ENCODE measurements at places on chromosomes 5 and 9.

DNA sequence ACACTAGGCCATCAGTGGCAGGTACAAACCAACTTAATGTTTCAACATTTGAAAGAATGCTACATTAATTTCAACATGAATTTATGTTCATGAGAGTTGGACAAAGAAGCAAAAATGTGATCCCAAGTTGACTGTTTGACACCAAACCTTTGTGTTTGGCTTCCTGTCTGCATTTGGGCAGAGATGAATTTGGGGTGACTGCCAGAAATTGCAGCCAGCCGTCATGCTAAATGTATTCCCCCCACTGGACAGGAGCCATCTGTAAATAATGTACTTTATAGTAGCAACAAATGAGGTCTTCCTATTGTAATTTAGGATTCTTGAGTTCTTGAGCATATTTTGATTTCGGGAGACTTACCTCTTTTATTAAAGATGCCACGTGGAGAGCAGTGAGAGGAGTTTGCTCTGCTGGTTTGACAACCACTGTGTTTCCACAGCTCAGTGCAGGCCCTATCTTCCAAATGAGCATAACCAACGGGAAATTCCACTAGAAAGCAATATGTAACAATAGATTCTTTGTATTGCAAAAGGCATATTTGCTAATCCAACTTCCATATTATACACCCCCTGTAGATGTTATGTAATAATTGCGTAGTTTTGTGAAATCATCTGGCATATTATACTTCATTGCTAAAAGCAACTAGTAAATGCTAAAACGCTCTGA lies 27.6 kb downstream of the ALDH1A1 start:
- no peak for DNase-seq

DNA sequence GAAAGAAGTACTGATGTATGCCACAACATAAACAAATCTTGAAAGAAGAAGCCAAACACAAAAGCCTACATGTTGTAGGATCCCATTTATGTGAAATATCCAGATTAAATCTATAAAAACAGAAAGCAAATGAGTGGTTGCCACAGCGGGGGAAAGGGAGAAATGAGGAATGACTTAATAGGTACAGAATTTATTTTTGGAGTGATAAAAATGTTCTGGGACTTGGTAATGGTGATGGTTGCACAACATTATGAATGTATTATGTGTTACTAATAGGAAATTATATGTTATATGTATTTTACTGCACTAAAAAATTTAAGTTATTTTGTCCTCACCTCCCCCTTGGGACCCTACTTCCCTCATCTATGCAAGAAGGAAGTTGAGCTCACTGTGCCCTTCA lies 16.4 kb upstream of the TTC1 start:
- no peak for DNase-seq

- no peak for DNase-seq
These were observed 81.8 kb downstream of the SEMA6A start for GRCh38 chr5:116492776-116493175.

- DNase-seq, result no peak
These were observed 2304.5 kb downstream of the MAT2B start for GRCh38 chr5:165809914-165810313.

DNA sequence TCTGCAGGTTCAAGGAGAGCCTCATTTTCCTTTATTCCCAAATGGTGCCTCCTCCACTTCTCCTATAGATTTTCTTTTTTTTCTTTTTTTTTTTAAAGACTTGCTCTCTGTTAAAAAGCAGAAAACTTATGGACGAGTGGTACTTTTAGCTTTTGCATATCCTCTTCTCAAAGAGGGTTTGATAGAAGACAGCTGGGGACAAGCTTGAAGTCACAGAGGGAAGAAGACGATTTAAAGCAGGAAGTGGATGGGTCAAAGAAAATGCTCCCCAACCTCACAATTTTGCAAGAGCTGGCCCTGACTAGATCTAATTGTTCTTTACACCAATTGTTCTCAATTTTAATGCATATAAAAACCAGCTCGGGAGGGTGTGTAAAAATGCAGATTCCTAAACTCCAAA lies 48.9 kb downstream of the APBA1 start:
- DNase-seq, result no peak

GRCh38 chr9:119898316-119898715 lies 529.1 kb upstream of the BRINP1 start:
- DNase-seq, result no peak

Data from NCI-H1694 treated with DMSO at 0.1 percent for 48 hours (cell line).